NCI-H1105 (cell line): ENCODE measurements at places on chromosomes 1 and 21.

- no peak for DNase-seq
These were observed 139.3 kb upstream of the KIAA0040 start for GRCh38 chr1:175331891-175332290.

DNA sequence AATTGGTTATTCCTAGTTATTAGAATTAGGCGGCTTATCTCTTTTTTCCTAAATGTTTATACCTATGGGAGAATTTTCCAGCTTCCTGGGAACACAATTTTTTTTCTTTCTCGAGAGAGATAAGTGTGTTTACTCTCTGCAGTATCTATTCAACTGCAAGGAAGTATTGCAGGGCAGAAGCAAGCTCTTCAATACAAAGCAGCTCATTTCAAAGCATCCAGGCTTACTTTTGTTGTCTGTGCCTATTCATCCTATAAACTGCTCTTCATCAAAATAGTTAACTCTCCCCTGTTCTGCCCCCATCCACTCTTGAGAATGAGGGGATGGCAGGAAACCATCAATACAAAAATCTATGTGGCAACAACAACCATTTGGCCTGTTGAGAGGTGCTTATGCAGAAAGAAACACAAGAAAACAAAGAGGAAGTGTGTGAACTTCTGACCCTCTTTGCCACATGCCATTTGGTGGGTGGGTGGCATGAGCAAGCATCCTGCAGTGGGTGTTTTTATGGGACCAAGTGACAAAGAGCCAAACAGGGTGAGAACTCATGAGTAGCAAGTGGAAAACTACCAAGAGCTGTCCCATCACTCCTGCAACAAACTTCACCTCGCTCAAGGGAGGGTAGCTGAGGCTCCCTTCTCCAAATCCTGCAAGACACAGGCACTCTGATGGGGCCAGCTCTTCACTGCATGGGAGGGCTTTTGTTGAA is 50.6 kb upstream of the MRPS6 start:
- no peak for DNase-seq

GRCh38 chr1:95340061-95340460 is 106.1 kb downstream of the RWDD3 start:
- no peak for DNase-seq

GRCh38 chr1:227378871-227379554 is 60.7 kb upstream of the CDC42BPA start:
- DNase-seq = no peak

DNA sequence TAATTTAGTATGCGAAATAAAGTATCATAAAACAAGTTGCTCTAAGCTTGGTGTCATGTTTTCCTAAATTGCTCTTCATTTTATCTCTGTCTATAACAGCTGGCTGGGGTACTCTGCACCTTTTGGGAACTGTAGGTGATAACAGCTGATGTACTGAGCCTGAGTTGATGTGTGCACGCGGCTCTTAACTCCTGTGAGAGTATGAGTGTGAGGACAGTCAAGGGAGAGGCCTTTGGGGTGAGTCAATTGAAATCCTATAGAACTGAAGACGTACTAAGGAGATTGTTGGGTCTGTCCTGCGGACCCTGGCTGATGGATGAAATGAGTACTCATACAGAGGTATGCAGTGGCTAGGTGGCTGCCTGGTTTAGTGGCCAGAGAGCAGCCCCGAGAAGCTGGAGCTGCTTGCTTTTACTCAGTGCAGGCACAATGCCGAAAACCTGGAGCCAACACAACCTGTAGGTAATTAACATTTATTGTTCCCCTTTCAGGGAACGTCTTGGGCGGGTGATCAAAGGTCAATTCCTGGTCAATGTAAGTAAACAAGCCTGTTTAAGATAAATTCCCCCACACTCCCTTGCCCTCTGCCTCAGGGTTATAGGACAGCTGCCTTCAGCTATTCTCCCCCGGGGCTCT is 188.5 kb downstream of the PRDM2 start:
- DNase-seq = no peak

DNA sequence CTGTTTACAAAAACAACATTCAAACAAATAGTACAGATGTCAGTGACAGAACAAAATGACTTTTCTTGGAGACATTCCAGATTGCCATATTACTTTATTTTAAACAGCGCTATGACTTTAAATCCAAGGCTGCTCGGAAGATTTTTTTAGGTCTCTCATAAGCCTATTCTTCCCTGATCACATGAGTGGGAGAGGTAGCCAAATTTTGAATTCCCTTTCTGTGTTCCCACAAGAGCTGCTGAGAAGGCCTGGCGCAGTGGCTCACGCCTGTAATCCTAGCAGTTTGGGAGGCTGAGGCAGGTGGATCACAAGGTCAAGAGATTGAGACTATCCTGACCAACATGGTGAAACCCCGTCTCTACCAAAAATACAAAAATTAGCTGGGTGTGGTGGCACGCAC is 53.7 kb downstream of the SLC35A3 start:
- no peak for DNase-seq

- DNase-seq = no peak
These were observed 13.5 kb upstream of the HJV start for GRCh38 chr1:146035048-146035423.

GRCh38 chr1:25780318-25781129 is 19.5 kb upstream of the SELENON start:
- DNase-seq = no peak

DNA sequence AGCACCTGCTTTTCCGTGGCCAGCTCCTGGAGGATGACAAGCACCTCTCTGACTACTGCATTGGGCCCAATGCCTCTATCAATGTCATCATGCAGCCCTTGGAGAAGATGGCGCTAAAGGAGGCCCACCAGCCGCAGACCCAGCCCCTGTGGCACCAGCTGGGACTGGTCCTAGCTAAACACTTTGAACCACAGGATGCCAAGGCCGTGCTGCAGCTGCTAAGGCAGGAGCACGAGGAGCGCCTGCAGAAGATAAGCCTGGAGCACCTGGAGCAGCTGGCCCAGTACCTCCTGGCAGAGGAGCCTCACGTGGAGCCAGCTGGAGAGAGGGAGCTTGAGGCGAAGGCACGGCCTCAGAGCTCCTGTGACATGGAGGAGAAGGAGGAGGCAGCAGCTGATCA is 413 bp downstream of the UBL4B start:
- DNase-seq = no peak

DNA sequence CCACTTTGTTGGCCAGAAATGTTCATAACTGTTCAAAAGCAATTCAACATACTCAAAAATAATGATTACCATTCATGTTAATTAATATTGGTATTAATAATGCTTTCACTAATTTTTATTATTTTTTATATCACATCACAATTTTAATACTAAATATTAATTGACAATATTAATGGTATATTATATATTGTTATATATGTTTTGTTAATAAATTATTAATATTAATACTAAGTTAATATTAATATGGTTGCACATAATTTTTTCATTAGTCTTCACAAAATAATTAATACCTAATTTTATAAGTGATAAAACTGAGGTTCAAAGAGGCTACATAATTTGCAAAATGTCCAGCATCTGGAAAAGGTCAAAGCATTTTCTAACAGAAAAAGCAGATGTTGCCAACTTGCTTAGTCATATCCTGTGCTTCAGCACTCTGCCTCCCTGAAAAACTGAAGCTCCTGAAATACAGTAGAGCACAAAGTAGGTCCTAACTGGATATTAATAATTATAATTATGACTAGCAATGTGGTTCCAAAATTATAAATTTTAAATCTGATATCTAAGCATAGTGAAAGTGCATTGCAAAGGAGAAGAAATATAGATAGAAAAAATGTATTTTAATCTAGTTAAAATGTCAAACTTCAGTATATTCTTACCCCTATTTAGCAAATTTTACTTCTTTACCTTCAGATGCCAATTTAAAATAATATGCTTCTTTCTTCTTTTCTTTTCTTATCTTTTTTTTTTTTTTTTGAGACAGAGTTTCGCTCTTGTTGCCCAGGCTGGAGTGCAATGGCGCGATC is 123.2 kb upstream of the TNFSF4 start:
- no peak for DNase-seq

DNA sequence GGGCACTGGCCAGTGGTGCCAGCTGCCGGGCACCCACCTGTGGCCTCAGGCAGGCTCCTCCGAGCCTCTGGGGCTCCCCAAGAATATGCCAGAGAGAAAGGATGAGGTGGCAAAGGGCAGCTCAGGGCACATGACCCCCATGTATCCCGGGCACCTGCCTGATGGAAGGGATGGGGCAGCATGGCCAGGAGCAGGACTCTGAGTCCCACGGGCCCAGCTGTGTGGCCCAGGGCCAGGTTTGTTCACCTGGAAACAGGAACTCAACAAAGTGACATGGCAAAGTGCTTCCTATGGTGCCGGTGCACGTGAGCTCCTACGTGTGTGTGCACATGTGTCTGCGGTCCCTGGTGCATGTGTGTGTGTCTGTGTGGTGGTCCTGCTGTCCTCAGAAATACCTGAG is 9.5 kb upstream of the GPR153 start:
- no peak for DNase-seq

- DNase-seq = no peak
These were observed 7.5 kb downstream of the SLX9 start for GRCh38 chr21:44947111-44947929.

- DNase-seq = no peak
These were observed 205.8 kb upstream of the DUSP10 start for GRCh38 chr1:221947731-221948130.

DNA sequence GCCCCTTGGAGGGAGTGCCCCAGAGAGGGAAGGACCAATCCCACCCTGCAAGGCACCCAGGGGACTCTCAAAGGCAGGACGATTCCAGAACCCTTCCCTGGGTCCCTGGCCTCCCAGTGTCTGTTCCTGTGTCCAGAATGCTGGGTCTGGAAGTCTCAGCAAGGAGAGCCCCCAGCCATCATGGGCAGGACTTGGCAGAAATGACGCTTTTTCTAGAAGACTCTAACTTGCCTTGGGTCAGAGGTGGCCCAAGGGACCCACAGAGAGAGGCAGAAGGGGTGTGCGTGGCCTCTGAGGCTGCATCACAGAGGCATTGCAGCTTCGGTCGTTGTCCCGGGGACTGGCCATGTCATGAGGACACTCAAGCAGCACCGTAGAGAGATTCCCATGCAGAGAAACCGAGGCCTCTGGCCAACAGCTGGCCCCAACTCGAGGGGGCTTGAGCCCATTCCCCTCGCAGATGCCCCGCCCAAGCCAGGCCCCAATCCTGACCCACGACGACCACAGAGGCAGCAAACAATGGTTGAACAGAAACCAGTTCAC is 57.8 kb downstream of the WNT9A start:
- no peak for DNase-seq

DNA sequence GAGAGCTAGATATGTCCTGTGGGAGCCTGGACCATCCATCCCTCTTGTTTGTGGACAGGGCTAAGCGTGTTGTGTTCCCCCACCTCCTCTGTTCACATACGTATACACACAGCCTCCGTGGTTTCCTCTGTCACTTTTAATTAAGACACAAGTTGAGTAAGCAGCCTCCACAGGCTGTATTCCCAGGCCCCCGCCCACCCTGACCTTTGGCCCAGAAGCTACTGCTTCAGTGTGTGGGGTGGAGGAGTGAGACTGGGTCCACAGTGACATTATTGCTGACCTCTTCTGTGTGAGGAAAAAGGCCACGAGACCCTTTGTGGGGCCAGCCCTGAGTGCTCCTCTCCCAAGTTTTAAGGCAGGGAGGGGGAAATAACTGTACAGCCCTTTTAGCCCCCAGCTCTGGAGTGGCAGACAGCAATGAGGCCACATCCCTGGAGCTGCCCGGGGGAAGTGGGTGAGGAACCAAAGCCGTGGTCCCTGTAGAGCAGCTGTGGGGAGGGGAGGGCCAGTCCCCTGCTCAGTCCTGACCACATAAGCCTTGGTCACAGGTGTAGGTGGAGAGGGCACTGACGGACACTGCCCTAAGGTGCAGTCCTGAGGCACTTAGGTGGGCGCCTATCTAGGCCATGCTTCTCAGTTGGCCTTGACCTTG is 4.4 kb downstream of the ELOVL1 start:
- no peak for DNase-seq

DNA sequence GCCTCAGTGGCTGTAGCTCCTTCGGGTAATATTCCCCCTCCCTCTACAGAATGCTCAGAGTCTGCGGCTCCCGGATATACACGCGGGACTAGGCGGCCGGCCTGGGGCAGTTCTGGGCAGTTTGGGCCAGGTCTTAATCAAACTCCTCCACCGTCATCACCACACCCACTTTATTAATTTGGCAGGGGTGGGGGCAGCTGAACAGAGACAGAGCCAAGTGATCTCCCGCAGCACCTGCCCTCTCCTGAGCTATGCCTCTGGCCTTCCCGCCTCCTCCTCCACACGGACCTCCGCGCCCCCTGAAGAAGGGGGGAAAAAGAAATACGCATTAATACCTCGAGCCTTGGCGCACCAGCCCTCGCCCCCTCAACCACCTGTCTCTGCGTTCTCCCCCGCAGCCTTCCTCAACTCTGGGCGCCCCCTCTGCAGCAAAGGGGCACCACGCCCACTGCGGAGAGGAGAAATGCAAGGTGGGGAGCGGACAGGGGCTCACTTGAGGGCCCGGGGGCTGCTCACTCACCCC is 42.6 kb downstream of the CD34 start:
- DNase-seq = no peak

DNA sequence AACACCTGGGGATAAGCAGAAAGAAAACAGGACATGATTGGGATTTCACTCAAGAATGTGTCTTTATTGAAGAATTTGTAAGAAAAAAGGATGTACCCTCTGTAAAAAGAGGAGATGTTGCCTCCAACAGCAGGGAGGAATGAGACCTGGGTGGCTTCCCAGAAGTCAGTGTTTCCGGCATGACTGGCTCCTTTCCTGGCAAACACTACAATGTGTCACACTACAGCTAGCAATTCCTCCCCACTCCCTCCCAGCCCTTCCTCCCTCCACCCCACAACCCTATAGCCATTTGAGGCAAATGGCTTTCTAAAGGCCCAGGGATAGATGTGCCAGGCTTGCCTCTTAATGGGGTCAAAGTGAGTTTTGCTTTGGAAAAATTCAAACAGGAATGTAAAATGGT is 11.5 kb upstream of the COL8A2 start:
- DNase-seq = no peak

GRCh38 chr1:165880993-165881392 is 53.6 kb downstream of the UCK2 start:
- no peak for DNase-seq
